HL-60 (cell line): ENCODE measurements at places on chromosomes 7 and 10.

- no peak for DNase-seq
Measured at GRCh38 chr7:42053834-42054233, 183.2 kb downstream of the GLI3 start.

GRCh38 chr7:95478272-95479037 is 7.3 kb upstream of the ASB4 start:
- DNase-seq, result no peak

- no peak for DNase-seq
Measured at GRCh38 chr10:100874702-100875483, 37.9 kb upstream of the SLF2 start.

- DNase-seq, result no peak
Measured at GRCh38 chr7:30664184-30664885, 17.9 kb downstream of the CRHR2 start.

DNA sequence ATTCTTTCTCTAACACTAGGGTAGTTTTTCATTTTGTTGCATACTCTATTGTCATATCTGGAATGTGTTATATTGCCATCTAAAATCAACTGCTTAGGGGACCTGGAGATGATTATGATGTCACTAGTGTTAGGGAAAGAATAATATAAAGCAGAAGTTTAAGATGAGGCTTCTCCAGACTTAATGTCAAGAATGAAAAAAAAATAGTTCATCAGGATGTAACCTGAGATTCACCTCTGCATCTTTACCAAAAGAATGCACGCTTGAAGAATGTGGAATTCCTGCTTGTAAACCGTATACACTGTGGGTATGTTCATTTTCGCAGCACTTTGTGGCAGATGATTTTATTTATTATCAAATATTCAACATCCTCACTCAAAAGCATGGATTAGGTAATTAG is 184.6 kb downstream of the ST7 start:
- DNase-seq, result no peak

DNA sequence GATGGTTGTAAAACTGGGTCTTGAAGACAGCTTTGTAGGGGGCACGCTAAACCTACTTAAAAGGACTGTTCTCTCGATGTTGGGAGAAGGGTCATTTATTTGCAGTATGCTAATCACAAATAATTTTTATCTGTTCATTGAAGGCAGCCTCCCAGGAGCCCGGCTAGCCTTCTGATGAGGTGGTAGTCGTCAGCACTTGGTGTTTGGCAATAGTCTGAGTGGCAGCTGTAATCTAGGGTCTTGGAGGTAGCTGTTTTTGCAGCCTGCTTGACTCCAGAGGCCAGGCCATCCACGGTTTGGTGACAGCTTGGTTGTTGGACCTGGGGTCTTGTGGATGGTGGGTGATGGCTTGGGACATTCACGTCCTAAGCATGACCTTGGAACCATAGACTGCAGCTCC is 2.2 kb downstream of the GTF2IRD1 start:
- DNase-seq, result no peak

DNA sequence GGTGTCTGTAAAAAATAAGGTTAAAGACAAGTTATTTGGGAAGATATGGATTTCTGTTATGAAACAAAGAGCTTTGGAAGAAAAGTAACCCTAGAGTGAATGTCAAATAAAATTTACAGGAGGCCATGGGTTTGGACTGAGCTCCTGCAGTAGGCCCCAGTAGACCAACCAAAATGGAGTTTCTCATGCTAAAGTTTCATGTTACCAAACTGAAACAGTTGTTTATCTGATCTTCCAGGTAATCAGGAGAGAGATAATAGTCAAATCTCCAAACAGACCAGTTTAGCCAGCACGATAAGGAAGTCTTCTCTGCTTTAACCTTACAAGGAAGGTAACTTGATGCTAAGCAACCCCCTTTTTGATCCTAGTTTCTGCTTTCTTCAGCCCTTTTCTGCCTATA is 60.7 kb upstream of the ICA1 start:
- DNase-seq, result no peak

DNA sequence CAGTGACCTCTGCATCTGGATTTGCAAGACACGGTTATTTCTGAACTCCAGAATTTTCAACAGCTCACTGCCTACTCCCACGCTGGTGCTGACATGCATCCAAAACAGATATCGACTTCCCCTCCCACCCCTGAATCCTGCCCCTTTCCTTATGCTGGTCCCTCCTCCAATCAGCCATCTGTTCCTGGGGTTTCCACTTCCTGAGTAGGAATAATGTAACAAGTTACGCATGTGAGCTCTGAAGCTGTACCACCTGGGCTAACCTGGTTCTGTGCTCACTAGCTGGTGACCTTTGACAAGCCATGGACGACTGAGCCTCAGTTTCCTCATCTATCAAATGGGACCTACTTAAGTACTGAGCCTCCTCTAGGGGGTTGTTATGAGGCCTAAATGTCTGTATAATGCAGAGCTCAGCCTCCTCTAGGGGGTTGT is 1.7 kb upstream of the NCAPG2 start:
- no peak for DNase-seq

DNA sequence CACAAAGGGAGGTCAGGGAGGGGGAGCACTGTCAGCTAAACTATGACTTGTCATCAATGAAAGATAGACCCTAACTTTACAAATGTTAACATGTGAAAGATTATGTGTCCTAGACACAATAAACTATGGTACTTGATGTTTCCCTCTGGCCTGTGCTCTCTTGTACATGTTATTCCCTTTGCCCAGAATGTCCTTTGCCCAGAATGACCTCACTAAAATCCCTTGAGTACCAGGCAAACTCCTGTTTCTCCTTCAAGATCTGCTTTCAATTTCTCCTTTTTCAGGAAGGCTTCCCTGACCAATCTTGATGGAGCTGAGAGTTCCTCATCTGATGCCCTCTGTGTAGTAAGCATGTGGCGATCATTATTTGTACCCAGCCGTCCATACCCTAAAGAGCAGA is 143.1 kb downstream of the ZNF365 start:
- DNase-seq, result no peak

- no peak for DNase-seq
Measured at GRCh38 chr10:48439031-48439430, 132.6 kb downstream of the MAPK8 start.

GRCh38 chr7:116786791-116787443 is 75.5 kb upstream of the CAPZA2 start:
- DNase-seq, result no peak

GRCh38 chr10:7483848-7484247 is 73.0 kb upstream of the SFMBT2 start:
- DNase-seq, result no peak

DNA sequence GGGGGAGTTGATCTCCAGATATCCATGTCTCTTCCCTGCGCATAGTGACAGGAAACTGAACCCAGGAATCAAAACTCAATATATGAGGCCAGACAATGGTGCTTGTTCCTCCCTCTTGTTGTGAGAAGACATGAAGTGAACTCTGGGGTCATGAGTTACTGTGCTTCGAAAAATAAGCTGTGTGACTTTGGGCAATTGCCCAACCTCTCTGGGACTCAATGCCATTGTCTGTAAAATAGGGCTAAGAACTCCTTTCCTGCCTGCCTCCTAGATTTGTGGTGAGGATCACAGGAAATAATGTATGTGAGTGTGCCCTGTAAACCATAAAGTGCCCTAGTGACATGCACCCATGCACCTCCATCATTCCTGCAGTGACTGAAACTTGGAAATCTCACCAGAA is 48.4 kb downstream of the SYPL1 start:
- no peak for DNase-seq

DNA sequence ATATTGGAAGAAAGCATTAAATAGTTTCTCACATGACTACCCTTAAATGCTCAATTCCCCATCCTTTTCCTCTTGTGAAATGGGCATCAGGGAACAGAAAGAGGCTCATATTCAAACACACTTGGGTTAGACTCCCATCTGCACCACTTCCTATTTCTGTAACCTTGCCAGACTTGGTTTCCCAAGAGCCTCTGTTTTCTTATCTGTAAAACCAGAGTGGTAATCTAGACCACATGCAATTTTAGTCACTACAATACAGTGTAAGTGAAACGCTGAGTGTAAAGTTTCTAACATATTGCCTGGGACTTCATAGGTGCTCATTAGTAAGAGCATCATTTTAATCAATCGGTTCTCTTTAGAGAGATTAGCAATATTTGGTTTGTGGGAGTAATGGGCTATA is 136.3 kb downstream of the SORCS1 start:
- peak; percentile 26 for DNase-seq

GRCh38 chr10:114730291-114730690 is 72.2 kb upstream of the ABLIM1 start:
- DNase-seq, result no peak

DNA sequence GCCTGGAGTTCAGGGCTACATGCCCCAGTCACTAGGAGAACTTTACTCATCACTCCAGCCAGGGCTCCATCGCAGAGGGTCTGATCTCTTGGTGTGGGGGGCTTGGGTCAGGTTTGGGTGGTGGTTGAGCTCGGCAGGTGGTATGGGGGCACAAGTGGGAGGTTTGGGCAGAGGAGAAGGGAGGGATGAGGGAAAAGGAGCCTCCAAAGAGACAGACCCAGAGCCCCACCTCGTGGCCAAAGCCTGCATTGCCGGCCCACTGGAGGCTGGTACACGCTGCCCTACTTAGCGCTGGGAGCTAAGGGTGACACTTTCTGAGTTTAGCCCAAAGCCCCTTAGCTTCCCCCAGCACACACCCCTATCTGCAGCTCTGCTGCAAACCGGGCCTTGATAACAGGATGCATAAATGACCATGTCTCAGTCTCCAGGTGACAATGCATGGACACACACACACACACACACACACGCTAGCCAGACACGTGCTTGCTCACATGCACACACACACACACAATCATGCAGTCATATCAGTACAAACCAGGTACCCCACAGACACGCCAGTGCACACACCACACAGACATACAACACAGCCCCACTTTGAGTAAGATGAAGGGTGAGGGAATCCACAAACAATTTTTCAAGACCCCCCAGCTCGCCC is 14.7 kb downstream of the LZTS2 start:
- DNase-seq, result no peak

DNA sequence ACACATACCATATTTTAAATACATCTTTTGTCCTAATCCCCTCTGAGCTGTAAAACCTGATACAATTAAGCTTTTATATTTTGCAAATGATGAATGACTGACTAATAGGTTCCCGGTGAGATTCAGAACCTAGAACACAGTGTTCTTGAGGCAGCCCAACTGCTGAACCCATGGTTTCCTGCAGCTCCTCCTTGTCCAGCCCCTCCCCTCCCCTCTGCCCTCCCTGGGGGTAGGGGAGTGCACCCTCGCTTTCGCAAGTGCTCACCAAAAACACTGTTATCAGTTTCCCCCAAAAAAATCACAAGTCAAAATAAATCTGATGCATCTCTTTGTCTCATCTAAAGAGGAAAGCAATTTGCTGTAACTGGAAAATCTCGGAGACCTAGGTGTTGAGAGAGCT is 602.8 kb downstream of the KCNMA1 start:
- DNase-seq, result no peak

DNA sequence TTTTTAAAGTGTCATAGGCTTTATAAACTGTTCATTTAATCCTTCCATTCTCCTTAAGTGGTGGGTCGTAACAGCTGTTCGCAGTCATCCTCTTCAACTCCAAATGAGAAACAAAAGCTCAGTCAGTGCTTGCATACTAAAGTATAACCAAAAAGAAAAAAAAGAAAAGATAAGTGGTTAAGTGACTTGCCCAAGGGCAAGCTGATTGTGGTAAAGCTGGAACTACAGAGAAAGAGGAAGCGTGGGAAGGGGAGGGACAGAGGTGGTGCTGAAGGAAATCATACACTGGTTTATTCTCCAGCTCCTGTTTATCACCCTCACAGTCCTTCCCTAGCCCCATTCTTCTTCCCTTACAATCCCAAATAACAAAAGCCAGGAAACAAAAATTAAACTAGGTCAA is 29.6 kb downstream of the IDE start:
- peak; percentile 33 for DNase-seq

- DNase-seq, result no peak
Measured at GRCh38 chr10:13871011-13871410, 284.2 kb downstream of the PRPF18 start.

GRCh38 chr10:94282369-94282768 is 80.4 kb downstream of the NOC3L start:
- no peak for DNase-seq

DNA sequence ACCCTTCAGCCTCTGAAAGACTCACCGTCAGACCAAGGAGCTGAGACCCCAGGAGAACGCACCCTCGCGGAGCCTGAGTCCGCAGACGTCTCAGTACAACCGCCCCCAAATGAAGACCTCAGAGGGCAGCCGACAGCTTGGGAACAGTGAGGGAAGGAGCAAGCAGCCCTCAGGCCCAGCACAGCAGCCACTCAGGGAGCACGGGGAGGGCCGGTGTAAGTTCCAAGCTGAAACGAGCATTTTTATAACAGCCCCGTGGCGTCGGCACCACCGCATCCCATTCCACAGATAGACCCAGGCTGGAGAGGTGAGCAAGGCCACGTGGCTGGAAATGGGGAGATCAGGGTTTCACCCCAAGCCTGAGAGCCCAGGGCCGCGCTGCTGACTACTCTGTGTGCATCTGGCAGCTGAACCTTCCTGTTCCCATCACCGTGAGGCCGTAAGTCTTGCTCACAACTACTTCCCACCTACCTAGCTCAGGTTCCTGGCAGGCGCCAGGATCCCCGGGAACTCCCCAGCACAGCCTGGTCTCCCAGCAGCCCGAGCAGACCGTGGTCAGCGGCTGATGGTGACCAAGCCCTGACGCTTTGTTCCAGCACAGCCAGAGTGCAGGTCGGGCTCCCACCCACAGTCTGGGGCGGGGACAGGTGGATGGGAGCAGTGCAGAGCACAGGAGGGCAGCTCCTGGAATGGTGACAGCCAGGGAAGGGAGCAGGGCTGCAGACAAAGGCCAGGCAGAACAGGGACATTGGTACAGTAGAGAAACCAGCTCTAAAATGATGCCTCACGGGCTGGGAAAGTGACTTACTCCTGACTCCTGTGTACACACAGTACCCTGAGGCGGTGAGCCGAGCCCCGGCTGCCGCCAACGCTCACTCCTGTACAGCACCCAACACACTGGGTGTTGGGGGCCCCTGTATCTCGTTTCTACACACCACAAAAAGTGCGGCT is 6.1 kb upstream of the NOM1 start:
- DNase-seq, result no peak

GRCh38 chr7:36545291-36545690 is 155.6 kb downstream of the ANLN start:
- DNase-seq, result no peak

GRCh38 chr10:25758041-25758457 is 176.0 kb upstream of the MYO3A start:
- DNase-seq, result no peak

DNA sequence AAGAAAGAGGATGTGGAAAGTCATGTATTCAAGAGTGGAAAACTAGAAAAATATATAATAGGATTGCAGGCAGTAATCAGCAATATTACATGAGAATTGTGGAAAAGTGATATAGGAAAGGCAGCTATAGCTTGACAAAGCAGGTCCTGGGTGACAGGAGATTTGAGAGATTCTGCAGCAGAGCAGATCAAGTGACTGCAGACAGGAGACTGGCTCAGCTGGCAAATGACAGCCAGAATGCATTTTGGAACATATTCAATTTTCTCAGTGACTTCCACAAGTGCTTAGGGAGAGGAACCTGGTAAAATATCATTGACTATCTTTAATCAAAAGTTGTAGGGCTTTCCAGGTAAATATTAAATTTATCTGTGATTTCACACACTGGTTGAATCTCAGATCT is 260.5 kb upstream of the CACNA2D1 start:
- no peak for DNase-seq
